ENCODE measurements at places on chromosomes 4 and X.

GRCh38 chrX:72216973-72217372 is 21.9 kb downstream of the ERCC6L start:
- DNase-seq = no peak

GRCh38 chrX:129654652-129655546 is at the start of gene APLN:
TSS of gene APLN (minus strand) at chrX:129654956. CDS start at chrX:129654630, 326 bp downstream.
- DNase-seq = peak; percentile 33

GRCh38 chr4:40897557-40898203 is 147.9 kb downstream of the NSUN7 start:
- peak; percentile 37 for DNase-seq

- DNase-seq = no peak
Observed at GRCh38 chrX:153952373-153953026, 8.1 kb upstream of the RENBP start.

DNA sequence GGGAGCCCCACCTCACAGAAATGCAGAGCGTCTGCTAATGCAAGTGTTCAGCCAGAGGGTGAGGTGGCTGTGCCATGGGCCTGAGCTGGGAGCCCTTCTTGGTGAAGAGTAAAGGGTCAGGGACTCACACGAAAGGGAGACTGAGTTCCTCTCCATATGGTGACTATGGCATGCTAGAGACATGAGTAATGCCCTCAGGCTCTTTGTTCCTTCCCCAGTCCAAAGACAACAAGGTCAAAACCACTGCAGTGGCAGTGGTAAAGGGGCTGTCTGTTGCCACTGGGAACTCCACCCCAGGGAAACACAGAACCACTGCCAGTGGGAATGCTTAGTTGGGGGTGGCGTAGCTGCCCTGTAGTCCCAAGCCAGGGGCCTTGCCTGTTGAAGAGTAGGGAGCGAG is 22.4 kb downstream of the RAB40AL start:
- DNase-seq = no peak

GRCh38 chr4:29423836-29424721 is 1296.1 kb upstream of the PCDH7 start:
- DNase-seq = no peak

- DNase-seq = no peak
Observed at GRCh38 chr4:26264109-26264508, 56.7 kb upstream of the RBPJ start.

- DNase-seq = no peak
Observed at GRCh38 chr4:141548791-141549190, 87.6 kb upstream of the IL15 start.

DNA sequence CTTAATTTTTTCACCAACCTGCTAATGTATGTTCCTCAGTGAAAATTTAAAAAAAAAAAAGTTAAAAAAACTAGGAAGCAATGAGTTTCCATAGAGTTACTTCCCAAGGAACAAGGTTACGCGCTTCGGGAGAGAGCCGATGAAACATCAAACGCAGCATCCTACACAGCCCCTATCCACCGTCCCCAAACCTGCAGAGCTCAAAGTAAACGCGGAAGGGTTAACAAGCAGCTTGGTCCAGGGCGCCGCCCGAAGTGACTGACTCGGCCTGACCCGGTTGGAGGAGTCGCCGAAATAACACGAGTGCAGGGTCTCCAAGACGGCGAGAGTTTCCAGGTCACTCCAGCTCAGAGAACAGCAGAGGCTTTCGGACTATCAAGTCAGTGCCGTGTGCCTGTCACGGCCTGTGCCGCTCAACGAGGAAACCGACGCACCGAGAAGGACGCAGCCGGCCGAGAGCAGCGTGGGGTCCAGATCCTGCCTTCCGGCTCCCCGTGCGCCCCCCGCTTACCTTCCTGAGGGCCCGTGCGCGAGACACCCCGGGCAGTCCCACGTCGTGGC is 512 bp downstream of the NOP14 start:
- DNase-seq = peak; percentile 27

GRCh38 chr4:103634236-103634635 is 85.5 kb downstream of the TACR3 start:
- no peak for DNase-seq

DNA sequence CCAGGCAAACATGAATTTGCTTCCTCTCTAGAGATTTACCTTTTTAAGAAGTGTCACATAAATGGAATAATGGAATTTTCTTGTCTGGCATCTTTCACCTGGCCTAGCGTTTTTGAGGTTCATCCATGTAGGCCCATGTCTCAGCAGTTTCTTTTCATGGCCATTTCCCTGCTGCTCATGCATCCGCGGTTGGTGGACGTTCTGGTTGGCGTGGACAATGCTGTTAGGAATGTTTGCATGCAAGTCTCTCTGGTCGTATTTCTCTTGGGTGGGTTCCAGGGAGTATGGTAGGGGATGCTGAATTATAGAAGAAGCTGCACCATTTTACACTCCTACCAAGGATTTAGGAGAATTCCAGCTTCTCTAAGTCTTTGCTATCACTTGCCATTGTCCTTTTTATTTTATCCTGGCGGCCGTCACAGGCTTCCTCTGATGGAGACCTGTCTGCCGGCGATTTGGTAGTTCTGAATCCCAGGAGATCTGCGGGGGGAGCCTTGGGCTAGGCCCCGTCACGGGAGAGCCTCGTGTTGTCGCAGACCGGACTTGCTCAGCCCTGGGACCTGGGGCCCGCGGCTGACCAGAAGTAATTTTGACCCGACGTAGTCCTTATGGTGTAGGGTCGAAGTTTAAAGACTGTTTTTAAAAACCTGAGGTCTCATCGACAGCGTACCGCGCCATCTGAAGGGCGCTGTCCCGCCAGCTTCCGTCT is 56.9 kb upstream of the TADA2B start:
- DNase-seq = peak; percentile 32

DNA sequence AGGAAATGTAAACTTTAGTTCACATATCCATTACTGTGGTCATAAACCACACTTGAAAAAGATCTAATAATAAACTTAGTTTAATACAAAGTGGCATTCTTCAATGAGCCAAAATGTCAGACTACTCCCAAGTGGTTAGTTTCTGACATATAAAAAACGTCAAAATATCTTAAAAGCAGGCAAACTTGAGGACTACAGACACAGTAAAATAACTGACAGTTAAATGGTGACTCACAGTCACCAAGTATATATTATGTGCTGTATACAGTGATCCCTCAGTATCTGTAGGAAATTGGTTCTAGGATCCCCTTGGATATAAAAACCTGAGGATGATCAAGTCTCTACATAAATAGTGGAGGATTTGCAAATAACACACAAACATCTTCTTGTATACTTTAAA is 11.6 kb upstream of the CORIN start:
- no peak for DNase-seq

GRCh38 chrX:107731831-107732502 is 43.6 kb downstream of the TSC22D3 start:
- peak; percentile 34 for DNase-seq

GRCh38 chrX:24426340-24426913 is 38.7 kb upstream of the PDK3 start:
- no peak for DNase-seq

- DNase-seq = peak; percentile 55
Observed at GRCh38 chrX:48703642-48704481, 7.3 kb downstream of the SUV39H1 start.

- no peak for DNase-seq
Observed at GRCh38 chrX:40933706-40934425, 151.4 kb upstream of the USP9X start.

DNA sequence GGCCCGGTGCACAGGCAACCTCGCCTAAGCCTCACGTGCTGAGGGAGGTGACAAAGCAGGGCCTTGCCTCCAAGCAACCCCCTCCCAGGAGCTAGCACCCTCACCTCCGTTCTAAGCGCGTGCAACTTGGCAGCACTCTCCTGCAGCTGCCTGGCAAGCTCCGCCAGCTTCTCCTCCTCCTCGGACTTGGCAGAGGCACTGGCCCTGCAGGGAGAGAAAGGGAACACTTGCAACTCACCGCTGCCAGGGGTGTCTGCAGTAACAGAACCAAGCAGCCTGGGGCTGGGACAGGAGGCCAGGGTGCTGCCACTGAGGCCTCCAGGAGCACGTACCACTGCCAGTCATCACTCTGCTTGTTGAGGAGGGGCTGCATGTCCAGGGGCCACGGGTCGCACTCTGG is 10.3 kb upstream of the TREX2 start:
- no peak for DNase-seq

GRCh38 chr4:186169945-186170802 is 21.2 kb upstream of the CYP4V2 start:
- DNase-seq = no peak

DNA sequence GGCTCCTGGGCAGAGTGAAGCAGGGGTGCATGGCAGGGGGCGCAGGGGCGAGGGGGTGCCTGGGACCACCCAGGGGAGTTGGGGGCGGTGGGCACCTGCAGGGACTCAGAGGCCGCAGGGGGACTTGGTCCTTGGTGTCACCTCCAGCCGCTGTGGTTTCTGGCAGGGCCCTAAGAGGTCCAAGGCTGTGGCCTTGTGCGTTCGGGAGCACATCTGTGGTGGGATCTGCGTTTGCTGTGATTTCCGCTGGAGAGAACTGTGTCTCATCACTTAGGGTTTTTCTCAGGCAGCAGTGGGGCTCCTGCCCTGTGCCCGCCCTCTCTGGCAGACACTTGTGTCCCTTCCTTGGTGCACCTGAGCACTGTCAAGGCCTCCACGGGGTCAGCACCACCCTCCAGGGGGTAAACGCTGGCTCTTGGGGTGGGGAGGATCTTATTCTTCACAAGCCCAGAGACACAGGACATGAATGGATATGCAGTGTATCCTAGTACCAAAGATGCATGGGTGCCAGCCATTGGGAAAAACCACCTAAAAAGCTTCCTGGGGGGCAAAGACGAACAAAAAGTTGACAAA is 66.5 kb downstream of the ACOX3 start:
- no peak for DNase-seq

DNA sequence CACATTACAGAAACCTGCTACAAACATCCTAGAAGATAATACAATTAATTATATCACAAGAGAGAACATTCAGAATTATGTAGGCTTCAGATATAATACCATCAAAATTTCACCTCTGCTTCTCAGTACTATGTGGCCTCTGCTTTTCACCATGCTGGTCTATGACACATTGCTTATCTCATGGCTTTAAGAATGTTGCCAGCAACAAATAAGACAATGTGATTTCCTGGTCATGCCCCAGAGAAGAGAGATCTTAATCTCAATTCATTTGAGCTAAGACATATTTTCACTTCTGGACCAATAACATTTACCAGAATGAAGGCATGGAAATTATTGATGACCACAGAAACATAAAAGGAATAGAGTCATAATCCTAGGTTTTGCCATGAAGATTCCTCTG is 1233.4 kb upstream of the ADGRL3 start:
- no peak for DNase-seq

GRCh38 chrX:153706799-153707198 is 17.4 kb downstream of the BCAP31 start:
- DNase-seq = no peak

- DNase-seq = no peak
Observed at GRCh38 chrX:16023790-16024734, 99.3 kb upstream of the GRPR start.

GRCh38 chrX:133516686-133517085 is 101.4 kb upstream of the GPC4 start:
- no peak for DNase-seq

GRCh38 chr4:184983672-184984356 is 34.5 kb upstream of the HELT start:
- DNase-seq = no peak

DNA sequence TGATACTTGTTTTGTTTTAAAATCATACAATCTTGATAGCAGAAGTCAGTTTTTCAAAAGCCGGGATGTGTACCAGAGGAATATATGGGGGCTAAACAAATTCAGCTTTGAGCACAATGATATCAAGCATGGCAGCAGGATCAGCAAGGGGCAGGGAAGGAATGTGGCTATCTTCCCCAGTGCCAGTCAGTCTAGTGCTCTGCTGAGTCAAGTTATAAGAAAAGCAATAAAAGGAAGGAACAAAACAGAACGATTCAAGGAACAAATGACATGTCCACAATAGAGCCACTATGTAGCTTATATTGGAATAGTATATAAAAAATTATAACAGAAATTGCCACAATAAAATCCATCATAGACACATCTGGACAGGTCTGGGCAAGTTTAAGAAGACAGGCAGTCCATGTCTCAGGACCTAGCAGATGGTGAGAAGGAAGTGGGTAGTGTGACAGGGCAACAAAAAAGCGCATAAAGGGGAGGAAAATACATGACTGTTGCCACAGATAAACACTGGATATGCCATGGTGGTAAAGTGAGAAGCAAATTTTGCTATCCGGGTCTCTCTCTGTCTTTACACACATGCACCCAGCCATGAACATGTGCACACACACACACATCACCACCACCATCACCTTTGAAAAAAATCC is 518.2 kb upstream of the HTR2C start:
- no peak for DNase-seq
